ENCODE measurements at places on chromosomes 4 and X.

DNA sequence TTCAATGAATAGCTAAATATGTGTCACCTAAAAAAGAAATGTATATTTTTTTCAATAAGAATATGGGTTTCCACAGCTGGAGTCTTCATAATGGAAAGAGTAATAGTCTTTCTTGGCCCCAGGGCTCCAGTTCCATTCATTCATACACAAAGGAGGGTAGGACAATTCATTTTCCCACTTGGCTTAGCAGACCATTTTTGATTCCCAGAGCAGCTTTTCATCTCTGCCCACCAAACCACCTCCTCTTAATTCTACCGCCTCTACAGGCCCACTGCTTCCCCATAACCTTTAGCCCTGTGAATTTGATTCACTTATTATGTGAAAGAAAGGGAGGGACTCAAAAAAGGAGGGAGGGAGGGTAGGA, 129.9 kb upstream of the PAK3 start:
- DNase-seq, result no peak

DNA sequence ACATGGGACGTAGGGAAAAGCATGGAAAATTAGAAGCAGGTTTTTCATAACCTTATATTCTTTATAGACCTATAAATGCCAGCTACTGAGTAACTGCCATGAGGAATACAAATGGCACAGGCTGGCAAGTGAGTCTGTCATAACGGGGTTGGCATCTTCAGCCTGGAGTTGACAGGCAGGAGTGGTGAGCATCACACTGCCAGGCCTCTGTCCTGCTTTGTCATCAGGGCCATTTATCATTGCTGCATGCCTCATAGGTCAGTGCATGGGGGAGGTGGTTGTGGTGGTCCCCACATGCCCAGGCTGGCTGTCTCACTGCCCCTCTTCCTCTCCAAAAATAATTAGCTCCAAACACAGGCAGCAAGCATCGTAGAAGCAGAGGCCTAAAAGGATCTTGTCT, 72.5 kb downstream of the LNX1 start:
- no peak for DNase-seq

GRCh38 chr4:5137927-5138326, 86.6 kb downstream of the STK32B start:
- DNase-seq, result no peak

DNA sequence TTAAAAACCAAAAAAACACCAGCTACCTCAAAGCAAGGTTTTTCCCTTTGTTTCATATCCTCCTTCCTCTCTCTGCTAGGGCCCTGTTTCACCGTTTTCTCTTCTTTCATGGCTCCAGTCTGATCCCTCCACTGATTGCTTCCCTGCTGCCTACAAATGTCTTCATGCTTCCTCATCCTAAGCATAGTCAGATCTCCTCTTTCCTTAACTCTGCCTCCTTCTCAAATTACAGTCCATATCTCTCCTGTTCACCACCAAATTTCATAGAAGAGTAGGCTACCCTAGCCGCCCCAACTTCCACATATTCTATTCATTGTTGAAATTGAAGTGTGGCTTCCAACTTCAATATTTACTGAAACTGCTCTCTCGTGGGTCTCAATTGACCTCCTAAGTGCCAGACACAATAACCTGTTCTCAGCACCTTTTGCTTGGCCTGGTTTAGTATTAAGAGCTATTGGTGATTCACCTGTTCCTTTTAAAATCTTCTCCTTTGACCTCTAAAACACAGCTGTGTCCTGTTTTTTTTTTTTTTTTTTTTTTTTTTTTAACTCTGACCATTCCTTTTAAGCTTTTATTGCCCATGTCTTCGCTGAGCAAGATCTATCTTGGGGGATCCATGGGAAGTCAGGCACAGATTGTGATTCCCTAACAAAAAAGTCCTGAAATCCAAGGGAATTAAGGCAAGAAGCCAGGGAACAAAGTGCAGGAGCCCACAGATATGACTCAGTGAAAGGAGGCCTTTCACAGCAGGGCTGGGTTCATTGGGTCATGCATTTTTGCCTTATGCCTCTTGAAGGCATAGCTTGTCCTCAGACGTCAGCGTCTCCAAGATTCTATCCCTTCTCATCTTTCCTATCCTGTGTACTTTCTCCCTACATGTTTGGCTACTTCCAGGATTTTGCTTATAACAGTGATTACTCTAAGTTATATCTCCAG, 85.4 kb downstream of the RPS3A start:
- DNase-seq, result no peak

DNA sequence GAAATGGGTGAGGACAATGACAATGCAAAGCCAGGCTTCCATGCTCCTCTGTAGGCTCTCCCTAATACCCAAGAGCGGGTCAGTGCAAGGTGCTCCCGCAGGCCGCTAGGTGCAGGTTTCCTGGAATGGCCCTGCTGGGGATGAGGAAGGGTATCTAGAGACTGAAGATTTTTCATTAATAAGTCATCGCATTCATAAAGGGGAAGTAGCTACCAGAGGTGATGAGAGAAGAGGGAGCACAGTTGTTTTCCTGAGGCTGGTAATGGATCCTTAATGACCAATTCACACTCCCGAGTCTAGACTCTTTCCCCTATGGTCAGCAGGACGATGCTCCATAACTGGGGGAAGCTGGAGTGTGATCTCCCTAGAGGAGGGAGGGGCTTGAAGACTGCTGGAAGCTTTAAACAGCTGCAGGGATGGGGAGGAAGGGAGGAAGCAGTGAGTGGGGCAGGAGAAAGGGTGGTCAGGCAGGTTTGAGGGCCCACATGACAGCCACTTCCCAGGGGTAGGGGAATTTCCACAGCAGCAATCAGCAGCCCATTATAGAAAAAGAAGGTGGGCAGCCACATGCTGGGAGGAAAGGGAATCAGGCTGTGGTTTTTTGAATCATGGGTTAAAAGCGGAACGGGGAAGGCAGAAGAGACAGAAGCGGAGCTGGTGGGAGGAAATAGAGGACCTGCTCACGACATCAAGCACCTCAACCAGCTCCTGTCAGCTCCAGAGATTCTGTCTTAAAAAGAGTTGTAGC, 10.2 kb upstream of the ATP6AP2 start:
- DNase-seq, result no peak

DNA sequence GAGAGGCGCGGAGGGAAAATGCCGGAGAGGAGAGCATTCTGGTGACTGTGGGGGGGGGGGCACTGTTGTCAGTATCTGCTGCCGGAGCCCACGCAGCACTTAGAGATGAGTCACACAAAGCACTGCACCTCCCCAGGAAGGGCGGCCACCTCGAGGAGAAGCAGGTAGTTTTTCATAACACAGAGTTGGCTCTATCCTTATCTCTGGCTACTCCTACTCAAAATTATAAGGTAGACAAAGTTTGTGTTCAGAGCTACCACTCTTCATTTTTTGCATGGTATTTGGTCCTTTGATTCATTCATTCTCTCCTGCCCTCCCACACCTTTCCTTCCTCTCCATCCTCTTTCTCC, 76.2 kb upstream of the SCOC start:
- no peak for DNase-seq

GRCh38 chrX:11296051-11296450, 2.8 kb downstream of the AMELX start:
- DNase-seq, result no peak

DNA sequence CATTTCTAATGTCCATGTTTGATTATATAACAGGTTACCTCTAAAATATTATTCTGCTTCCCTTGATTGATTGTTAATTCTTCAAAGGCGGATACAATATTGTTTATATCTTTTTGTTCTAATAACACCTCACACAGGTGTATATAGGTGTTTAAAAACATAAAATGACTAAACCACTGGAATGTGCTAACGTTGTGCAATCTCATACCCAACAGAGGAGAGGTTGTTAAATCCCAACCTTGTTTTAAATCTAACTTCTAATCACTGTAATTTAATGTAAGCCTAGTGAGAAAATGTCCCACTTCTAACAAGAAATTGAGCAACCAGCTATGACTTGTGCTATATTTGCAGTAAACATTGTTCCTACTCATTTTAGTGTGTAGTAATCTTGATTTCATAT, 1.3 kb downstream of the ODAM start:
- DNase-seq, result no peak

GRCh38 chr4:64230709-64231310, 178.4 kb downstream of the TECRL start:
- DNase-seq, result no peak

DNA sequence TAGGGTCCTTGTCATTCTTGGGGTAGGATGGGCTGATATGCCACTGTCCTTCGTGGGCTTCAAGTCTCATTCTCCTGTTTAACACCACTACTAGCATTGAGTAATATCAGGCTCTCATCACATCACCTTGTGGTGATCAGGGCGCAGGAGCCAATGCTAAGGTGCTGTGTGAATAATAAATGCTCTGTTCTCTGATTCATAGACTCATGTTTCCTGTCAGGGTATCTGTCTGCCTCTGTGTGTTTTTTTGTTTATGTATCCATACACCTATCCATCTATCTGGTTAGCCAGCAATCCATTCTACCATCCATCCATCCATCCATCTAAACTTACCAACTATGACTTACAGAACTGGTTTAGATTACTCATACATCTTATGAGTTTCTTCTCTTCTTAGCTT, 525.1 kb upstream of the ATOH1 start:
- DNase-seq, result no peak

GRCh38 chr4:129322920-129323319, 227.0 kb downstream of the C4orf33 start:
- DNase-seq, result no peak

DNA sequence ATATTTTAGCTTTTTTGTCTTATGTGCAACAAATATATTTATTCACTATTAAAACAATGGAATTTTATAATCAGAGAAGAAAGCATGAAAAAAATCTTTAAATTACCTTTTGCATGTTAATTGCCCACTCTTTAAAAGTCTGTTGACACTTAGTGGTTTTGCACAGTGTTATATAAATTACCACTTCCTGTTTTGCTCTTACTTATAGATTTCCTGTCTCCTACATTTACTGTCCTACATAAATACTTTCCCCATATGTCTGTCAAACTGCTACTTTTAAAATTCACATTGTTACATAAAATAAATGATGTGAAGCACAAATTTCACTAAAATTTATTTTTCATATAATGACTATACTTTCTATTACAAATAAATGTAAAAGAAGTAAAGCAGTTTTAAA, 161.1 kb upstream of the NDST4 start:
- DNase-seq, result no peak

GRCh38 chrX:72057331-72057730, 74.4 kb downstream of the RTL5 start:
- no peak for DNase-seq

DNA sequence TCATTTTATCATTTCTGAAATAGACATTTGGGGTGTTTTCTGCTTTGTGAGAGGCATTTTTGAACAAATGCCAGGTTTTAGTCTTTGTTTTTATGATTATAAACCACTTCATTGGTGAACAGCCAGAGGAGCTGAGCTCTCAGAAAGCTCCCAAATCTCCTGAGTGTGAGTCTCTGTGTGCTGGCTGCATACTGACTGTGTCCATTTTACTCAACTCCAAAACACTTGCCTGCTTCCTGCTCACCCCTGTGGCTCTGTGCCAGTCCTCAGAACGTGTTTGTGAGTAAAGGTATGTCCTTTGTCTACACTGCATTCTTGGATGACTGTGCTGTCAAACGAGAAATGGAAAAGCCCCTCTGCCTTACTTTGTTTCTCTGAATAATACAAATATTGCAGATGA, 5.4 kb upstream of the LRAT start:
- DNase-seq, result no peak

- DNase-seq, result no peak
Measured at GRCh38 chr4:168487282-168488035, 7.2 kb upstream of the DDX60L start.

DNA sequence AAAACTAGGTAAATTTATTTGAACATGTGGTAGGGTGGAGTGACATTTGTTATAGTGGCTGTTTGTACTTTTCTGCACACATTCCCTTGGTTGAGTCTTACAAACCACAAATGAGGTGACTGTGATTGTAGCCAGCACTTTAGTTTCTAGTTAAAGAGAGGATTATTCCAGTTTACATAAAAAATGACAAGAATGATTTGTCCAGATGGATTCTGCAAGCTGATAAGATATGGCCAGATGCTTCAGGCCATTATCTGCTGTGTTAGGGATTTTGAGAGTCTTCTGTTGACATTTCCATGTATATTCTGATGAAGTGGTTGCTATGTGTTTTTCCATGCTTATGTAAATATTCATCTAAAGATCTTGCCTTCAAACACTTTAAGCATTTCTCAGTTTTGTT, 31.0 kb upstream of the PDE5A start:
- no peak for DNase-seq

DNA sequence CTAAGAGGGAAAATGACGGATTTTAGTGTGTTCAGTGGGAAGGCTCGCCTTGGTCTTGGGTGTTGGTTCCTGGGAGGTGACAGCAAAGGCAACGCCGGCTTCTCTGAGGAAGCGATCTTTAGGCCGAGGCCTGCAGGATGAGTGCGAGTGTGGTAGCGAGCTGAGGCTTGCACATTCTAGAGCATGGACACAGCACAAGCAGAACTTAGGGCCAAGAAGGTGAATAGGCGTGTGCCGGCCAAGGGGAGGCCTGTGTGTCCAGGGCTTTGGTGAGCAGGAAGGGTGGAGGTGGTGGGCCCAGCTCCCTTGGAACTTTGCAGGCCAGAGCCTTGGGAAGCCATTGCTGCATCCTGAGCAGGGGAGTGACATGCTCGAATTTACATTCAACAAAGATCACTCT, 67.9 kb downstream of the TNIP2 start:
- DNase-seq, result no peak

DNA sequence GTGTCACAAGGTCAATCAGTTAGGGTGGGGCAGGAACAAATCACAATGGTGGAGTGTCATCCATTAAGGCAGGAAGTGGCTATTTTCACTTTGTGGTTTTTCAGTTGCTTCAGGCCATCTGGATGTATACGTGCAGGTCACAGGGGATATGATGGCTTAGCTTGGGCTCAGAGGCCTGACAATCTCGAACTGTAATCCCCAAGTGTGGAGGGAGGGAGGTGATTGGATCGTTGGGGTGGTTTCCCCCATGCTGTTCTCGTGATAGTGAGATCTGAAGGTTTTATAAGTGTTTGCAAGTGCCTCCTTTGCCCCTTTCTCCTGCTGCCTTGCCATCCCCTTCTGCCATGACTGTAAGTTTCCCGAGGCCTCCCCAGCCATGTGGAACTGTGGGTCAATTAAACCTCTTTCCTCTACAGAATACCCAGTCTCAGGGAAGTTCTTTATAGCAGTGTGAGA, 36.7 kb upstream of the STS start:
- no peak for DNase-seq

DNA sequence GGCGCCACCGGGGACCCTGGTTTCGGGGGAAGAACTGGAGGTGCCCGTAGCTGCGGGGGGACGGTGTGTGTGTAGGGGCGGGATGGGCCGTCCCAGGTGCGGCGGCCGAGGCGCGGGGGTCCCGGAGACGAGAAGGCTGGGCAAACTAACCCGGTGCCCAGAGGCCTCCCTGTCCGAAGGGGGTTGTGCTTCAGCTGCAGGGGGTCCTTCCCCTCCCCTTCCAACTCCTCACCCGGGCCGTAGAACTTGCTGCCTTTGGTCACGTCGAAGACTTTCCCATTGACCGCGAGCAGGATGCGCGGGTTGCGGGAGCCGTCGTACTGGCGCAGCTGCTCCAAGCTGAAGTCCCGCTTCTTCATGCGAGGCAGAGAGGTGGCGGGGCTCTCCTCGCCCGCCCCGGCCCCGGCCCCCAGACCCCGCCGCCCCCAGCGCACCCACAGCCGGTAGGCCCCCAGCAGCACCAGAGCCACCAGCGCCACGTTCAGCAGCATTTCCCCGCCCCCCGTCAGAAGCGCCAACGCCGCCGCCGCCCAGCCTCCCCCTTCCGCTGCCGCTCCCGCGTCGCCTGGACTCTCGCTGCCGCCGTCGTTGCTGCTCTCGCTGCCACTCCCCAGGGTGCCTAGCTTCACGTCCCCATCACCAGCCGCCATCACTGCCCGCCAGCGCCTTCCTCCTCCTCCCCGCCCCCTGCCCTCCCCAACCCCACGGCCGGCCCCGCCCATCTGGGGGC, at the start of gene PGRMC2:
PGRMC2 (minus strand) TSS at position 673 of the 730 bp plus-strand sequence; CDS start at position 650, 23 bp downstream.
- peak; percentile 74 for DNase-seq

All from activated CD8-positive, alpha-beta memory T cell treated with anti-CD3 and anti-CD28 coated beads, Interleukin-2, amount 10 ng/mL, durations not matched to agents 7 days and 5 days (primary cell).